Astrocyte of the spinal cord (primary cell): ENCODE measurements at places on chromosomes 1 and 21.

DNA sequence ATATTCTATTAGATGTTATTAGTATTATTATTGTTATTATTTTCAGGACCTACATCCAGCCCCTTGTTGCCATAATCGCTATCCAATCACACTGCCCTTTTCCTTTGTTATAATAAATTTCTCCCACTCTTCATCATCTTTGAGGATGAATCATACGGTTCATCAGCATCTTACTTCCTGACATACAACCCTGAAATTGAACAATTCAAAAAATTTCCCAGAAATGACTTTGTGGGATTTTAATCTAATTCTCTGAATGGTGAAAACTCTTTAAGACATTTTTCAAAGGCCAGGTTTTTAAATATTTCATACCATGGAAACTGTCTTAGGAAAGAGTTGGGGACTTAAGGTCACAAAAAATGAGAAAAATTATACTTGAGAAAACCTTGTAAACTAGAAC is 353.5 kb downstream of the ST6GALNAC3 start:
- no peak for DNase-seq

DNA sequence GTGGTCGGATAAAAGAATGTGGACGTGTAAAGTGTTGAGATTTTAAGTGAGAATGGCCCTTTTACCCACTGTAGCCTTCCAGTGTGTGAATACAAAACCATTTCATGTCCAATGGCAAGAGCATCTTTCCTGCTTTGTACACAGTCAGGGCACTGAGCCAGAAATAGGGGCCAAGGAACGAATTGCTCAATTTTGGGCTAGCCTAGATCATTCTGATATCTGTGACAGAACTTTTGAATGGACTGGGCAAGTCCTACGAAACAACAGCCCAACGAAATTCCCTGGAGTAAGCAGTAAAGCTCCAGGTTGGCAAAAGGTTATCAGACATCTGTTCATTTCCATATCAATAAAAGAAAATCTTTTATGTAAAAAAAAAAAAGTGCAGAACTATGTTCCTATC is 5.5 kb downstream of the KIF26B start:
- DNase-seq: no peak

DNA sequence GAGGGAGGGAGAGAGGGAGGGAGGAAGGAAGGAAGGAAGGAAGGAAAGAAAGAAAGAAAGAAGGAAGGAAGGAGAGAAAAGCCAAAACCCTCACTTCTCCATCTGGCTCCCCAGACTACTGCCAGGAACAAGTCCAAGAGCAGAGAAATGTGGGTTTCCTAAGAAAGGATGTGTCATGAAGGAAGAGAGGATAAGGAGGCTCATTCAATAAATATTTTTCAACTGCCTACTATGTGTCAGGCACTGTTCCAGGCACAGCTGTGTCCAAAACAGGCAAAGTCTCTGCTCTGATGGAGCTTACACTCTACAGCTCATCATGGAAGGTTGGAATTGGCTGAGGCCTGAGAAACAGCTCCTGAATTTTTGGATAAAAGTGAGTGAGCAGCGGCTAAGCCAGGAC is 42.6 kb upstream of the ATP2B4 start:
- DNase-seq: peak; percentile 18

DNA sequence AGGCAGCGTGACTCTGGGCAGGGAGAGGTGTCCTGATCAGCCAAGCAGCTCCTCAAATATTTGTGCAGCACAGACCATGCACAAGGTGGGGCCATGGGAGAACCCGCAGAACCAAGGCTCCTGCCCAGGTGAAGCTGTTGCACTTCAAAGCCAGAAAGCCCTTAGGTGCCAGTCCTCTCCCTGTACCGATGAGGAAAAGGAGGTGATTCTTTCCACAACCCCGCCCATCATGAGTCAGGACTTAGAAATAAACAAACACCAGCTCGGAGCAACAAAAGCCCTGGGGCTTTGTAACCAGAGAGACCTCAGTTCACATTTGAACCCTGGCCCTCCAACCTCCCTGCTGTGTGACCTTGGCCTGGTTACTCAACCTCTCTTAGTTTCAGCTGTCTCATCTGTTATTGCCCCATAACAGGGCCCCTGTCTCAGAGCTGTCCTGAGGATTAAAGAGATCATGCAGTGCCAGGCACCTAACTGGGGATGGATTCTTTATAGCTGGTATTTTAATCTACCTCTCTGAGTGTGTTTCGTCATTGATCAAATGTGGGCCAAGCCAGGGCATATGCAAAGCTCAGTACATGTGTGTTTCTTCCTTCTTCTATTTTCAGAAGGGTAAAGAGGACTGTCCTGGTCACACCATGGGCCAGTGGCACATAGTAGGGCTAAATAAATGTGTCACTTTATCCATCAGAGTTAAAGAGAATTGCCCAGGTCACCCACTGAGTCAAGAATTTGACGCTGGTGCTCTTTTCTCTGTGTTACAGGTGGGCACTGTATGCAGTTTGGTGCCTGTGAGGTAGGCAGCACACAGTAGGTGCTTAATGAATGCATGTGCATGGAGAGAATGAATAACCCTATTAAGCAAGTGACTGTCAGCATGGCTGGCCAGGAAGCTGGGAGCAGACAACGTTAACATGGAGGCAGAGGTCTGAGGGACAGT is 1.4 kb downstream of the LDLRAD1 start:
- DNase-seq: peak; percentile 39

- no peak for DNase-seq
These were observed 81.1 kb upstream of the FGGY start for GRCh38 chr1:59215766-59216291.

- DNase-seq: no peak
These were observed 215.5 kb downstream of the RWDD3 start for GRCh38 chr1:95449516-95449915.

- no peak for DNase-seq
These were observed 63.6 kb downstream of the NGF start for GRCh38 chr1:115274467-115274866.

- DNase-seq: peak; percentile 43
These were observed 771.6 kb upstream of the CXADR start for GRCh38 chr21:16741141-16741665.

DNA sequence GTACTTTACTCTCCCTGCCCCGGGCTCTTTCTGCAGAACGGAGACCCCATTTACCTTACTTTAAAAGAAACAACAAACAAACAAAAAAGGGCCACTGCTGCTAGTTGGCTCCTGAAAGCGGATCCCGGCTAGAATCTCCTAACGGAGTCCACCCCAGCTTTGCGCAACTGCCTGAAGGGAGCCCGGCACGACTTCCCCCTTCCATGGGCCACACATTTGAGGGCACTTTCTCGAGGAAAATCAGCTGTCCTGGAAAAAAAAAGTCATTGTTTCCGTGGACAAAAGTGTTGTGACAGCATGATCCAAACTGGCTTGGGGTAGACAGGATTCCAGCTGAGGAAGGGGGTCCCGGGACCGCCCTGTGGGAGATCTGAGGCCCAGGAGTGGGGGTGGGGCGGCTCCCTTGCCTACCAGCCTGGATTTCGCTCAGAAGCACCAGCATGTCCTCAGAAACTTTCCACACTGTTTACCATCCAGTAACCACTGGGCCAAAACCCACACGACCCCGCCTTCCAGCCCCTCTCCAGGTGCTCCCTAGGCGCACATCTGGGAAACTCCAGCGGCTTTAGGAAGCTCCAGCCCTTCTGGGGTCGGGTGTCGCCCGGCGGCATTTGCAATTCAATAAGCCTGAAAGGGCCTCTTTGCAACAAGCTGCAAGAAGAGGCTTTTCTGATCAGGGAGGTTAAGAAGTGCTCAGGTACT is 4.8 kb downstream of the RIPK4 start:
- no peak for DNase-seq

GRCh38 chr1:66245691-66246090 is 288.3 kb upstream of the SGIP1 start:
- DNase-seq: no peak

DNA sequence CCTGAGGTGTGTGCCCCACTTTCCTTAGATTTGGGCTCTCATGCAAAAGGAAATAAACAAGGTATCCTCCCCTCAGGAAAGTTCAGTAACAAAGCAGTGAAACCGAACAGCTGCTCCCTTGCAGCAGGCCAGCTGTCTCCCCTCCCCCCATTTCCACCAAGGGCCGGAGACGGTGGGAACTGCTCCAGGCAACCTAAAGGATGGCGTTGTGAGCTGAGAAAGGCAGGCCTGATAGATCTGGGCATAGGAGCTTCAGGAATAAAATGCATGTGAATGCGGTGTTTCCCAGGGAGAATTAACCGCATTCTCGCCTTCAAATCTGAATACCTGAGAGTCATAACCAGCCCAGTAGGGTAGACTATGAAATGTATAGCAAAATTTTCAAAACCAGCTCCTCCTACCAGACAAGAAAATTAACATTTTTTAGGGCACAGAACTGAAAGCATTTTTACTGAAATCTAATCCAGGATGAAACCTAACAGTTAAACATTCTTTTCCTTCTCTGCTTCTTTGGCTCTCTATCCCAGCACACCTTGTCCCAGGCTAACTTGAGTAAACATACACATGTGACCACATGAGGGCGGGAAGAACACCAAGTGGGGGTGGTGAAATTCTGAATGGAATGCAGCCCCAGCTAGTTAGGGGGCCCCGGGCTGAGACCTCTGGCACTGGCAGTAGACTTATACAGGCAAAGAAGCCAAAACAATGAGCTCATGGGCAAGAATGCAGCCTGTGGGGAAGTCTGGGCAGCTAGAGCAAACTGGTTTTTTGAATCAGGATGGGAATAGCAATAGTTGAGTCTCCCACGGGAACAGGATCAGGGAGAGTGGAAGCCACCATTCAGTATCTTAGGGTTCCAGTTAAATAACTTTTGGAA is 11.5 kb downstream of the MCL1 start:
- DNase-seq: peak; percentile 99

DNA sequence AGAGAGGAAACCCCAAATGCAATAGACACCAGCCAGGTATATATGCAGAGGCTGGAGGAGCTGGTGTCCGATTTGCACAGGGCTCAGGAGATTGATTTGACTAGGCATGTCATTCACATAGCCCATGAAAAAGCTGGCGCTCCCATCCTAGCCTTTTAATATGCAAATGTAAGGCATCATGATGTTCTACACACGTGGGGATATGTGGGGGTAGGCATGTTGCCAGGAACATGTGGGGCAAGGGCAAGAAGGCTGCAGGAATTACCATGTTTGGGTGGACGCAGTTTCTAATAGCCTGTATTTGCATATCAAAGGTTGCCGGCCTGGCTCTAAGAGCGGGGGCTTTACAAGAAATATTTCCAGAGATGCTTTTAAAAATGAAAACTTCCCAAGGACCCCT is 11.7 kb upstream of the SH3GLB1 start:
- DNase-seq: no peak

- DNase-seq: peak; percentile 25
These were observed 27.1 kb downstream of the DHCR24 start for GRCh38 chr1:54859700-54860391.

DNA sequence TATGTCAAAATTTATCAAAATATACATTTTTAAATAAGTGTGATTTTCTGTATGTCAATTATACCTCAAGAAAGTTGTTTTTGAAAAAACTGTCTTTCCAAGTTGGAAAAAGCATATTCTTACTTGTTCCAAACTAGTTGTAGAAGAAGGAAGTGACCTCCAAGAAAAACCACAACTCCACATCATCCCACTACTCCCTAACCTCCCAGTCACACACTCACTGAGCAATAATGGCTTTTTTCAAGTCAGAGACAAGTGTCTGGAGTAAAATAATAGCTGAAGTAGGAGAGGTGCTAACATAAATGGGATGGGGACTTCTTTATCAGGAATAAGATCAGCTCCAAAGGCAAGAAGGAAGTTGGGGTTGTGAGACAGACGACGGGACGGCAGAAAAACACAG is 13.4 kb downstream of the EPRS1 start:
- no peak for DNase-seq

- no peak for DNase-seq
These were observed 3.2 kb upstream of the THEMIS2 start for GRCh38 chr1:27868932-27869718.

GRCh38 chr1:70222716-70223235 is 1.6 kb downstream of the SRSF11 start:
- DNase-seq: peak; percentile 6

DNA sequence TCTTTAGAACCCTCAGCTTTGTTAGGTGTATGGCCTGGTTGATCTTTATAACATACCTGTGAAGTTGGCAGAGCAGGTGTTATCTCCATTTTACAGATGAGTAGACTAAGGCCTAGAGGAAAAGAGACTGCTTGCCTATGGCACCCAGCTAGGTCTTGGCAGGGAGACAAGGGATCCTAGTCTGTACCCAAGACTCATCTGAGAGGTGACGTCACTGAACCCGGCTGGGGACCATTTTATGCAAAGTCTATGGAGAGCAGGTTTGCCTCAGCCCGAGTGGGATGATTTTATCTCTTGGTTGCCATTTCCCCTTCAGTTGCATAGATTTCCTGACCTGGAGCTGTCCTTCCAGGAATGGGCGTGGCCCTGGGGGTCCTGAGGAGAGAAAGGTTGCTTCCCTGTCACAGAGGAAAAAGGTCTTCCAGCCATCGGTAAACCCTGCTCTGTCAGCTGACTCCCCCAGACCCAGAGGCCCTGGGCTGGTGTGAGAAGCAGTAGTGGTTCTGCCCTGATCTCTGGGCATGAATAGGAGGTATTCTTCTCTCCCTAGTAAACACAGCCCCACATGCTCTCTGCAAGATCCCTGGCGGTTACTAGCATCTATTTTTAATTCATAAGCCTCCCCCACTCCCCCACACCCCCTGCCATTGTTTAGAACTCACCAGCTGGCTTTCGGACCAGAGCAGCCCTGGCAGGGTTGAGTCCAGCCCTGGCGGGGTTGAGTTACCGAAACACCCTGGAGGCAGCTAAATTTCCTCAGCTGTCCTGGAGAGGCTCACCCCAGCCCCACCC is 19.6 kb downstream of the TMCC2 start:
- DNase-seq: no peak

GRCh38 chr21:45486443-45487160 is 55.6 kb downstream of the SLC19A1 start:
- no peak for DNase-seq

DNA sequence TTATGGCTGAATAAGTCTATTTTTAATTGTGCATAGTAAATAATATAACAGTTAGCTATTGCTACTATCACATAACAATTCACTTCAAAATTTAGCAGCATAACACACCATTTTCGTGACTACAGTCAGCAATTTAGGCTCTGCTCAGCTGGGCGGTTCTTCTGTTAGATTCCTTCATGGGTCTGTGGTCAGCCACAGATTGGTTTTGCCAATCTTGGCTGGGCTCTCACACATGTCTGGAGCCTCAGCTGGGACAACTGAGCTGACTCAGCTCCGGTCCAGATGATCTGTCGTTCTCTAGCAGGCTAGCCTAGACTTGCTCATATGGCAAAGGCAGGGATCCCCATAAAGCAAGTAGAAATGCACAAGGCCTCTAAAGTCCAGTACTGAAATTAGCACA is 15.1 kb upstream of the CDC42BPA start:
- no peak for DNase-seq

DNA sequence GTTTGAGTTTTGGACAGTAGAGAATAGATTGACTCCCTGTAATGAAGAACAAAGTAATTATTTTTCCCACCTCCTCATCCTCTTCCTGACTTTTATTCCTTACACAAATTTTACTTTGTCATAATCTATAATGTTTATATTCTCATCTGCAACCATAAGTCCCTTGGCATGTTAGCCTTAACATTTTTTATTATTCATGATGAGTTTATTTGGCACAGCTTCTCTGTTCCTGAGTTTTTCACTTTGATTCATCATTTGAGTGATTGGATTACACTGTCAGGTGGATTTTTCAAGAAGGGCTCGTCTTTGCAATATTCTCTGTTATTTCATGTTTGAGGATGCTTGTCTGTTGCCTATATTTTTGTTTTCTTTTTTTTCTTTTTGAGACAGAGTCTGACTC is 35.7 kb downstream of the TNFRSF8 start:
- no peak for DNase-seq
